Jurkat, Clone E6-1 (cell line): ENCODE measurements at places on chromosomes 5 and 9.

GRCh38 chr5:66628561-66628960 lies 32.4 kb downstream of the MAST4 start:
- no peak for DNase-seq

DNA sequence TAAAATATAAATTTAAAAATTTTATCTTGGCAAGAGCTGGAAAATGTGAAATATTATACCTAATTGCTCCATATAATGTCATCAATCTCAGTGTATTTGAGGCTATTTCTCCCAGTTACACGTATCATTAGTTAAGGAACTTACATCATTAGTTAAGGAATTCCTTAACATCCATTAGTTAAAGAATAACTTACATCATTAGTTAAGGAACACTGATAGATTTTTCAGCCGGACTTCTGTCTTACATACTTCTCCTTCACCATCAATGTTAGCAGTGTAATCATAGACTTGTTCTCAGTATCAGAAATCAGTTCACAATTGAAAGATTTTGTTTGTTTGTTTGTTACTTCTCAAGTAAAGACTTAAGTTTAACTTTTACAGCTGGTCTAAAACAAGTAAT lies 524.4 kb upstream of the CHD1 start:
- DNase-seq = no peak

DNA sequence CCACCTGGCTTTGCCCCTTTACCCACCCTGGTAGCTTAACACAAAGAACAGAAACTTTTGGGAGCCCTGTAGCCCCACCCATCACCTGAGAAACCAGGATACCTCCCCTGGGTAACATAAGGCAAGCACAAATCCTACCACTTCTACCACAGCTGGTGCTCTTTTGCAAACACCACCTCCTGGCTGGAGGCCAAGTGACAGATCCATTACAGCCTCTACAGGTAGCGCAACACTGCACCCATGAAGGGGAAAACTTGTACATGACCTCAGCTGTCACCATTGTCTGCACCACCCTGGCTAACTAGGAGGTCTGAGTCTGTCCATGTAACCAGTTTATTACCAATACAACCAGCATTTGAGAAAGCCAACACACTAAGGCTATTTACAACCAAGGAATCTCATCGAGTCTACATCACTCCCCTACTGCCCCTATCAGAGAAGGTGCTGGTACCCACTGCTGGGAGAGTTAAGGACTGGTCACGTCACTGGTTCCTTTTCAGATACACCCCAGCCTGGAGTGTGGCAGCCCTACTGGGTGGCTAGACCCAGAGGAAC lies 128.6 kb downstream of the PJA2 start:
- DNase-seq = peak; percentile 9

GRCh38 chr9:124496075-124496449 lies 11.1 kb downstream of the NR5A1 start:
- peak; percentile 80 for DNase-seq

DNA sequence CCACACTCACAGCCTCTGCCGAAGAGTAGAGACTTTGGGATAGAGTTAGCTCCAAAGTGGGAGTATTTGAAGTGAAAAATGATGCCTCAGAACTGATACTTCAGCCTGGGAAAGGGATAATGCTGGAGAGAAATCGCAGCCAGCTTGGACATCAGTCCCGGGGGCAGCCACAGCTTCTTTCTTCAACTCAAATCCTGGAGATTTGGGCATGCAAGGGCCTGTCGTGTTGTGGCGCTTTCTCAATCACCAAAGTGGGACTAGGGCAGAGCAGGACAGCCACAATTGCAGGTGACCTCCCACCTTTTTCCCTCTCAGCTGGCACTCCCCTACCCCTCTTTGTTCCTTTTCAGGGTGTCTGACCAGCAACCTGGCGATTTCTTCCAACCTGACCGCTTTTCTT lies 70.4 kb downstream of the UBAP1 start:
- DNase-seq = no peak

GRCh38 chr5:10333154-10334006 lies 20.1 kb upstream of the MARCHF6 start:
- DNase-seq = no peak

DNA sequence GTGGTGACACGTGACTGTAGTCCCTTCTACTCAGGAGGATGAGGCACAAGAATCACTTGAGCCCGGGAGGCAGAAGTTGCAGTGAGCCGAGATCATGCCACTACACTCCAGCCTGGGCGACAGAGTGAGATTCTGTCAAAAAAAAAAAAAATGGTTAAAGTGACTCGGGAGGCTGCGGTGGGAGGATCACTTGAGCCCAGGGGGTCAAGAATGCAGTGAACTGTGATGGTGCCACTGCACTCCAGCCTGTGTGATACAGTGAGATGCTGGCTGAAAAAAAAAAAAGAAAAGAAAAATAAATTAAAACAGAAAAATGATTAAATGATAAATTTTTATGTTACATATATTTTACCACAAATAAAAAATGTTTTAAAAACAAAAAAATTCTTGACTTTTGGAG lies 51.9 kb downstream of the KLF4 start:
- no peak for DNase-seq

DNA sequence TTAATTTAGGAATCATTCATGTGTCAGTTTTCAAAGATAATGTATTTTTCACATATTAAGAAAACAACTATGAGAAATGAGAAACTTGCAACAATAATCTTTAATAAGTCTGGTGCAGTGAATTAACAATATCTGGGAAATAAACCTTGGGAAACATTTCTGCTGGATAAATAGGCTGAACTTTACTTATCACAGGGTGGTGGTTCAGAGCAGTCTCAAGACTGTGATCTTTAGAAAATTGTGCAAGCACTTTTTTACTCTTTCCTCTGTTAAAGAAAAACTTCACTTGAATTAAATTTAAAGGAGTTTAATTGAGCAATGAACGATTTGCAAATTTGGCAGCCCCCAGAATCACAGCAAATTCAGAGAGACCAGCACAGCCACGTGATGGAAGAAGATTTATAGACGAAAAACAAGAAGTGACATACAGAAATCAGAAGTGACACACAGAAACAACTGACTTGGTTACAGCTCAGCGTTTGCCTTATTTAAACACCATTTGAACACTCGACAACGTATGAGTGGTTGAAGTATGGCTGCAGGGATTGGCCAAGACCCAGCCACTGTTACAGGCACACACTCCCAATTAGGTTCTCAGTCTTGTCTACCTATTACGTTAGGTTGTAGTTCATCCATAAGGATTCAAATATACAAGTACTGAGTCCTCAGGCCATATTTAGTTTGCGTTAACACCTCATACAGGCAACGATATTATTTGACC lies 631.9 kb downstream of the SLCO4C1 start:
- no peak for DNase-seq

DNA sequence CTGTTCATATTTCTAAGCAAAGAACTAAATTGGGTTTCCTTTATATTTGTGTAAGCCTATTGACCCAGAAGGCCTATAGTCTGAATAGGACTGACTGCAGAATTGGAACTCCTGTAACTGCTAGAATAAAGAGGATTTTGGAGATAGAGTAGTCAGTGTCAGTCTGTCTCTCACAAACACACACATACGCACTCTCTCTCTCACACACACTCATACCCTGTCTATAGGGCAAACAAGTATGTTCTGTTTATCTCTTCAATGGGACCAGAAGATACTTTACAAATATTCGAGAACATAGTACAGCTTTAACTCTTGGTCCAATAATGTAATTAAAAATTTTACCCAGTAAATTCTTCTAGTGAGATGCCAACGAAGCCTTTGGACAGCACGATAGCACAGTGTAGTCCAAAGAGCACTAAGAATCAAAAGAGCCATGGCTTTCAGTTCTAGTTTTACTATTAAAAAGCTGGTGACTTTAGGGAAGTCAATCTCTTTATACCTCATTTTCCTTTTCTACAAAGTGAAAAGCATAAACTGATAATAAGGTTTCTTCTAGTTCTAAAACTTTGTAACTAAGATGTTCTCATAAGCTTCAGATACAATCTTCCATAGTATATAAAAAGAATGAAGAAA lies 19.3 kb downstream of the ABHD17B start:
- DNase-seq = no peak

GRCh38 chr9:129270903-129271431 lies 92.9 kb upstream of the IER5L start:
- peak; percentile 31 for DNase-seq

GRCh38 chr9:89431930-89432725 lies 65.8 kb downstream of the SEMA4D start:
- no peak for DNase-seq

GRCh38 chr5:34923694-34924461 lies 5.5 kb upstream of the DNAJC21 start:
- DNase-seq = no peak

DNA sequence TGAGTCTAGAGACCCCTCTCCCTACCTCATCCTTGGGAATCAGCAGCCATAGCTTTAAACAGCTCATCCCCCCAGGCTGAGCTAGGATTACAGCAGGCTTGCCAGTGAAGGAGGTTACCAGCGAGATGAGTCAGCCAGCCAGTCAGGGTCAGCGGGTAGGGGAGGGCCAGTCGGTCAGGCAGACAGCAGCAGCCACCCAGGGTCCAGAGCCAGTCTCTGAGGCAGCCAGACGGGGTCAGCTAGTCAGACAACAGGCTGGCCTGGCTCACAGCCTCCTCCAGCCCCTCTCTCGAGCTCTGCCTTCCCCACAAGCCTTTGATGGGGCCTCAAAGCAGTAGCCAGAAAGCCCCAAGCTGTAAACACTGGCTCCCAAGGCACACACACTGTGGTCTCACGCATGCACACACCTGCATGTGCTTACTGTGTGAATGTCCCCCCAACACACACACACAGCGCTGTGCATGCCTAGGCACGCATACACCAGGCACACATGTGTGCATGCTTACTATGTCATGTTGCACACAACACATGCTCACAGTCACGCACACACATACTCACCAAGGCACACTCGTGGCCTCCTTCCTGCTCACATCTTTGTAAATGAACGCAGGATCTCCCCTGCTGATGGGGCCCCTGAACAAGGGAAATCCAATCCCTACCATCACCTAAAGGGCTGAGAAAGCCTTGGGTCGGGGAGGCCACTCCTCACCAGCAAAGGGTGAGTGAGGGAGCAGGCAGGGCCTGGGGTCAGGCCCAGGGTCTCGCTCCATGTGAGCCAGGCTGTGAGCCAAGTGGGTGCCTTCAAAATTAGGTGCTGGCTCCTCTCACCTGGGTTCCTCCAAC lies 28.2 kb upstream of the CPLX2 start:
- DNase-seq = no peak

DNA sequence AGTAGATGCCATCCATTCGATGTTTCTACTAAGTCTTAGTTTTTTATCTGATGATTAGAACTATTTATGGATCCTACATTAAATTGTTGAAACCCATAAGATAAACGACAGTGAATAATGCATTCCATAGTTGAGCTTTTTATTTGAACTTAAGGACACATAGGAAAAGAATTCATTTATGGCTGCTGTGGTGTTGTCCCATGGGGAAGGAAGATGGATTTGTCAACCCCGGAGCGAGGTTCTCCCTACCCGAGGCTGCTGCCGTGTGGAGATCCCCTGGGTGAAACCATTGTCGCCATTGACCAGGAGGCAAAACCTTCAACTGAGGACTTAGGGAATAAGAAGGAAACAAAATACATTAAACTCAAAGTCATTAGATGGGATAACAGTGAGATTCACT lies 146.7 kb downstream of the PRDM6 start:
- DNase-seq = no peak

DNA sequence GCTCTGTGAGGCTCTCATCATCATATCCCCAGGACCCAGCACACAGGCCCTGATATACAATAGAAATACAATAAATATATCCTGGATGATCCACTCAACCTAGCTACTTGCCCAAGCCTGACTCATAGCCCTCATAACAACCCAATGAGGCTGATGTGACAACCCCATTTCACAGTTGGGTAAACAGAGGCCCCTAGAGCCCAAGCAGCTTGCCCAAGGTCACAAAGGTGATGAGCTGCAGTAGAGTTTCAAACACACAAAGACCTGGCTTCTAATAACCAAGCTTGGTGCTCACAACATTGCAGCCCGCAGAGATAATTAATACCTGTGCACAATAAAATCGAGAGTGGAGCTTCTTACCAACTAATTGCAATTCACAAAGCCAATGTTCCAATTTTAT lies 3.2 kb upstream of the AKNA start:
- DNase-seq = no peak

- no peak for DNase-seq
Measured at GRCh38 chr5:137615171-137615775, 116.1 kb upstream of the SPOCK1 start.

- DNase-seq = no peak
Measured at GRCh38 chr9:93492327-93492726, 38.9 kb upstream of the FAM120AOS start.

DNA sequence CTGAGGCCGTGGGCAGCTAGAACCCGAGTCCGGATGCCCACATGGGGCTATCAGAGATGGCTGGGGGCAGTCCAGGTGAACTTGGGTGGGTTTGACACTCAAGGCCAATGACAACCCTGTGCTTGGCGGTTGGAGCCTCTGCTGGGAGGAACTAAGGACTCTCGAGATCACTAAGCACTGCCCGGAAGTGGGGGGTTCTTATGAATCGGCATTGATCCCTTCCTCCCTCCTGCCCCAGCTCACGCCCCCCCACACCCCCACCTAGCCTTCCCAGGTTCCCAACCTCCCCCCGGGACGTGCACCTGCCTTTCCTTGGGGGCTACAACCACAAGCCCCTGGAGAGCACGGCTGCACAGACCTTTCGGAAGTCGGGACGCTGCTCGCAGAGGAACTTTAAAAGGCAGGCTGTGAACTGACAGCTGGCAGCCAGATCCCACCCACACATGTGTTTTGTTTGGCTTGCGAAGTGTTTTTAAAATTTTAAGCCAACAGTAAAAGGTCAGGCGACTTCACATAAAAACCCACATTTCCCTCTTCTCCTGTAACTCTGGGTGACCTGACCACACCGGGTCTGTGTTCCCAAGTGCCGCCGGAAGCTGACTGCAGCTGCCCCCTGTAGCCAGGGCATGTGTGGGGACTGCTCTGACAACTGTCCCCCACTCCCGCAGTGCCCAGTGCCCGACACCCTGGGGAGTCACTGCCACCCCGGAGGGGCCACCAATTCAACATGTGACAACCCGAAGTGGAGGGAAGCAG lies 5.1 kb upstream of the RALGDS start:
- no peak for DNase-seq

- DNase-seq = no peak
Measured at GRCh38 chr5:71629950-71630349, 42.8 kb downstream of the MCCC2 start.

DNA sequence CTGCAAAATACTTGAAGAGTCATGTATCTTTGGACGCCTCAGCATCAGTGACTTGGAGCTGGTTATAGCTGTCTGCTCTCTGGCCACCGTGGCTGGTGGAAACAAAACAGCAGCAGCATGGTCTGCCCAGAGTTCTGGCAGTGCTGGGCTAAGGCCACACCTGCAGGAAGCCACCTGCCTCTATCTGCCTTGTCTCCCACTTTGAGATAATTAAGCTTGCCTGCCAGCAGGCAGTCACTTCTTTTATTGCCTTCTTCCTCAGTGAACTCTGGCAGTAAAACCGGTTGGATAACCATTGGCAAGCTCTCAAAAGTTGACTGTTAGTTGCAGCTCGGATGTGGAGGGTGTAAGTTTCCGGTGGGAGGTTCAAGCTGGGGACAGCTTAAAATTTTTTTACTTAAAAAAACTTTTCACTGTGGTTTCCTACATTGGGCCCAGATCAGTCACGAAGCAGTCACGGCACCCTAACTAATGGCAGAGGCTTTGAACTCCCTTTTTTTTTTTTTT lies 4.9 kb downstream of the SMIM3 start:
- peak; percentile 99 for DNase-seq

- DNase-seq = no peak
Measured at GRCh38 chr9:2359891-2360471, 261.6 kb upstream of the VLDLR start.

- DNase-seq = no peak
Measured at GRCh38 chr9:133852431-133852830, 114.3 kb upstream of the SARDH start.
